ENCODE measurements at places on chromosomes 6 and 20.

DNA sequence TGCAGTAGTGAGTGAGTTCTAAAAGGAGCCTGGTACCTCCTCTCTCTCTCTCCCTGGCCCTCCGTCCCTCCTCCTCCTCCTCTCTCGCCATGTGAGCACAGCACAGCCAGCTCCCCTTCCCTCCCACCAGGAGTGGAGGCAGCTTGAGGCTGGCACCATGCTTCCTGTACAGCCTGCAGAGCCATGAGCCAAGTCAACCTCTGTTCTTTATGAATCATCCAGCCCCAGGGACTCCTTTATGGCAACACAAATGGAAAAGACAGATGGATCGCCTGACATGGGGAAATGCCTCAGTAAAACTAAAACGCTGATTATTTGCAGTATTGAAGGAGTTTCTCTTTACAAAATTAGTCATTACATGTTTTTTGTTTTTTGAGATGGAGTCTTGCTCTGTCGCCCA is 233.7 kb upstream of the ARID1B start:
- no peak for DNase-seq

- peak; percentile 10 for DNase-seq
Measured at GRCh38 chr6:42520786-42521607, 42.8 kb upstream of the UBR2 start.

- no peak for DNase-seq
Measured at GRCh38 chr20:58650181-58650775, 805 bp upstream of the STX16 start.

GRCh38 chr20:60214901-60215815 is 256.9 kb downstream of the CDH26 start:
- DNase-seq: no peak

DNA sequence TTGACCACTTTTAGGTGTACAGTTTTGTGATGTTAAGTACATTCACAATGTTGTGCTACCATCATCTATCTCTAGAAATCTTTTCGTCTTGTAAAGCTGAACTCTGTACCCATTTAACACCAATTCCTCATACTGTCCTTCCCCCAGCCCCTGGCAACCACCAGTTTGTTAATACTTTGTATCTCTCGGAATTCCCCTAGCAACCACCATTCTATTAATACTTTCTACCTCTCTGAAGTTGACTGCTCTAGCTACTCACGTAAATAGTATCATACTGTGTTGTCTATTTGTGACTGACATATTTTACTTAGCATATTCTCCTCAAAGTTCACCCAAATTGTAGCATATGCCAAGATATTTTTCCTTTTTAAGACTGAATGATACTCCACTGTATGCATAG is 82.3 kb upstream of the CLDN20 start:
- DNase-seq: no peak

GRCh38 chr20:23550227-23550626 is 18.1 kb downstream of the CST9L start:
- no peak for DNase-seq

GRCh38 chr6:5537132-5537531 is 275.8 kb downstream of the FARS2 start:
- DNase-seq: no peak

- DNase-seq: no peak
Measured at GRCh38 chr6:76831299-76831698, 632.0 kb downstream of the HTR1B start.

DNA sequence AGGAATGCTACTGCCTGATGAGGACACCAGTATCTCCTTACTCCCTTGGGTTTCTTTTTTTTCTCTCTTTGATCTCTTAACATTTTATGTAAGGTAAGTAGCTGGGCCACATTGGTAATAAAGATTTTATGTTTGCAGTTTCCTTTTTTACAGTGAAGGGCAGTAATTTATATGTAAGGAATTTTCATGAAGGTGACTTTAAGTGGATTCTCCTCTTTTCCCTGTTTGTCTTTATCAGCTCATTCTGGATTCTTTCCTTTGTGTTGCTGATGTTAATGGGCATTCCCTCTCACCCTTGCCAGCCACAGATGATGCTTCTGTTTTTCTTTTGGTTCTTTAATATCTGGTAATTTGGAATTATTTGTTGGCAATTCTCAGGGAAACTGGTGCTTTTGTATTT is 34.7 kb downstream of the AFDN start:
- DNase-seq: no peak

DNA sequence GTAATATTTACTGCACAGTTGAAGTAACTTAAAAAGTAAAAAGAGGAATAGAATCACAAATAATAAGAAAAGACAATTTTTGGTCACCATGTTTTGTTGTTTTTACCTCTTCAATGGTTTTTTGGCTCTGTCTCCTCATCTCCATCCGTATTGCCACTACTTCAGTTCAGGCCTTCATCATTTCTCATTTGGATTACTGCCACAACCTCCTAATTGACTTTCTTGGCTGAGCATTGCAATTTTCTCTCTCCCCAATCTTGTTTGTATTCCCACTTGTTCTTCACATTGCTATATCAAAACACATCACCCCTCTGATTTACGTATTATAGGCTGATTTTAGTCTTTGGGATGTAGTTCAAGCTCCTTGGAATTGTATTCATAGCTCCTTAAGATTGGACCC is 161.7 kb downstream of the GRM1 start:
- no peak for DNase-seq

Measured in non-pigmented ciliary epithelial cell (primary cell).